ENCODE measurements at places on chromosomes 5 and 9. TPM values are rescaled to one million over a fixed set of nuclear protein-coding genes. Genes with fewer than 3 reads are reported as not detected.

LOX gene
- 1,249 TPM for total RNA-seq

ARL10 gene
- 14.3 TPM for total RNA-seq

FST gene
- 57.1 TPM for total RNA-seq

EGFLAM gene
- total RNA-seq: 1.1 TPM

UNC13B gene
- 30.5 TPM for total RNA-seq

BARHL1 gene
- total RNA-seq: not detected

PCDHA6 gene
- 2.7 TPM for total RNA-seq

LVRN gene
- 0.64 TPM for total RNA-seq

IFNA2 gene
- not detected for total RNA-seq

SLC36A2 gene
- total RNA-seq: not detected

PTCH1 gene
- total RNA-seq: 21.3 TPM

UGCG gene
- 130 TPM for total RNA-seq

PCSK1 gene
- 0.48 TPM for total RNA-seq

ZNF454 gene
- not detected for total RNA-seq

CMYA5 gene
- total RNA-seq: 1.5 TPM

RLN1 gene
- total RNA-seq: 0.53 TPM

ZNF484 gene
- 10.6 TPM for total RNA-seq

SNCB gene
- total RNA-seq: 3.4 TPM

OTP gene
- 0.17 TPM for total RNA-seq

MAMDC4 gene
- 9.3 TPM for total RNA-seq

BHMT2 gene
- not detected for total RNA-seq

SLC45A2 gene
- 0.82 TPM for total RNA-seq

NACC2 gene
- total RNA-seq: 31.3 TPM

GKAP1 gene
- total RNA-seq: 1.2 TPM

HMCN2 gene
- total RNA-seq: 3.2 TPM

PCDHA4 gene
- total RNA-seq: 9.5 TPM

OBP2B gene
- total RNA-seq: not detected

GNPDA1 gene
- total RNA-seq: 23.1 TPM

ZNG1F gene
- total RNA-seq: 10.9 TPM

FABP6 gene
- not detected for total RNA-seq

SLC38A9 gene
- total RNA-seq: 30.0 TPM

HDAC3 gene
- total RNA-seq: 60.7 TPM

SV2C gene
- total RNA-seq: 0.05 TPM

All from astrocyte (in vitro differentiated cells and primary cell).